ENCODE measurements at places on chromosomes 1 and 21.
A peak's percentile ranks its signal among the peaks of the same experiment; 100 is the strongest.

GRCh38 chr1:202162418-202163280, 2.2 kb upstream of the PTPN7 start:
- DNase-seq: no peak

DNA sequence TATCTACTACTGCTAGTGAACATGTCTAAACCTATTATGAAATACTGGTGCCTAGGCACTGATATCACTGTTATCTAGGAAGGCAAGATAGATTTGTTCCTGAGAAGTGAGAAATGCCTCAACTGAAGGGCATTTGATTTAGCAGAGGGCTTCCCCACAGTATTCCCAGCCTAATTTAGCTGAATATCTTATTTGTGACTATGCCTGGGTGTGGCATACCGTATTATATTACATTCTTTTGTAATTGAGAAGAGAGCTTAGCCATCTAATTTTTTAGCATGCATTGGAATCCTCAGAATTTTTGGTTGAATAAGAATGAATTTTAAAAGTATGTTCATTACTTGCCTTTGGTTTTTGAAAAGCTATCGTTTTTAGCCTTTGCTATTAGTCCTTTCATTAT, 99.1 kb downstream of the ZP4 start:
- no peak for DNase-seq

DNA sequence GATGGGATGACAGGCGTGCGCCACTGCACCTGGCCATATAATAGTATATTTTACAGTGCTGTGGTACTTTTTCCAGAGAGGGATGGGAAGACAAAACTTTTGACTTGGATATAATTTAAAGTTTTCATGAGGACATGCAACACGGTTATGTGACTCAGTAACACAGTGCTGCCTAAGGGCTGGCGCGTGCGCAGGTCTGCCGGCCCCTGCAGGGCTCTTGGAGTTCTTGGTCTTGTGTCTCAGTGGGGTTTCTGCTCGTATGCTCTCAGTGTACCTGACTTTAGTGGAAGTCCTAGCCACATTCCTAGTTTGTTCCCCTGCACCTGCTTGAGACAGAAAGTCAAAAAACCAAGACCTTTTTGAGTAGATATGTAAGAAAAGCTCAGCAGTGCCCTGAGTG, 27.5 kb upstream of the ATF3 start:
- DNase-seq: no peak

DNA sequence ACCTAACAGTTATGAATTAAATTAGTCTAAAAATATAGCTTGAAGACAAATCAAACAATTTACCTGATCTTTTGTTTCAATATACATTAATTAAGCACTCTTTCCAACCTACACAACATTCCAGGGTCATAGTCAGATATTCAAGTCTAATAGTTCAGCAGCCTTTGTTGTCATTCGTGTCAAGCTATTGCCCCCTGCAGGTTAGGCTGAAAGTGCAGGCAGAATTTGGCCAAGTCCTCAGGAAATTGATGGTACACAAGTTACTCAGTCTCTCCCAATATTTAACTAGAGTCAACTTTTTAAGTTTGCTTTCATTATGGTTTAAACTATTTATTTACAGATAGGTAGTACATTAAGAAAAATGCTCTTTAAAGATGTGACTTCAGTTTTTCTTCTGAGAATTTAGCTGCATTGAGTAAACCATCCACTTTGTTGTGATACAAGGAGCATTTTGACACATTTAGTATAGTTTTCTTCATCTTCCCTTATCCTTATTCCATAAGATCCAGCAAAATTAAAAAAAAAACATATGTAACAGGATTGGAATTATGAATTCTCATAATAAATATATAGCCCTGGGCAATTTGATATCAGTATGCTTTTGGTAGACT, 130.3 kb upstream of the DPYD start:
- peak; percentile 31 for DNase-seq

DNA sequence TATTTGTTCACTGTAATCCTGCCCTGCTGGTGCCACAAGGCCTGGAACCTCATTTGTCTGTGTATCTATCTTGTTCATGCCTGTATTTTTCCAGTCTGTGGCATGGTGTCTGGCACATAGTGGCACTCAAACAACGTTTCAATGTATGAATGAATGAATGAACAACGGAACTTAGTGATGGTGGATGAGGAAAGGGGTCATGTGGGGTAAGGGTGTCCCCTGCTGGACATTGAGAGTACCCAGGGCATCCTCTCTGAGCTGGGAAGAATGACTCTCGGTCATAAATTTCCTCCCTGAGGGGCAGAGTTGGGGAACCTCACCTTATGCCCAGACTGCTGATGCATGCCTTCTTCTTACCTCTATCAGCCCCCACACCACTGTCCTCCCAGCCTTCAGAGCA, 18.9 kb upstream of the ZNF683 start:
- no peak for DNase-seq

GRCh38 chr1:174165471-174166137, 6.3 kb downstream of the RABGAP1L start:
- DNase-seq: no peak

DNA sequence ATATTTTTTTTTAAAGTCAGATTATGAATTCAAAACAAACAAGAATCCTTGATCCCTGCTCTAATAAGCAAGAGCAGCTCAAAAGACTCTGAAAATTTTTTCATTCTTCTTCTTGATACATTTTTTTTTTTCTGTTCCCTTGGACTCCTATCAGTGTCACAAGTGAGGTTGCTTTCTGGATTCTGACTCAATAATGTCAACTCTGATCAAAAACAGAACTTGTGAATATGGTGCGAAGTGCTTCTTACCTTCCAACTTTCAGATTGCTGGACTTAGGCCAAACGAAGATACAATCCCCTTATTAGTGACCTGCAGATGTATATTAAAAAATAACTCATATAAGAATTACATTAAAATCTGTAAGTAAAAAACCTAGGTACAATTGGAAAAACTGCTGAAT, 136.1 kb downstream of the GPATCH2 start:
- DNase-seq: no peak

DNA sequence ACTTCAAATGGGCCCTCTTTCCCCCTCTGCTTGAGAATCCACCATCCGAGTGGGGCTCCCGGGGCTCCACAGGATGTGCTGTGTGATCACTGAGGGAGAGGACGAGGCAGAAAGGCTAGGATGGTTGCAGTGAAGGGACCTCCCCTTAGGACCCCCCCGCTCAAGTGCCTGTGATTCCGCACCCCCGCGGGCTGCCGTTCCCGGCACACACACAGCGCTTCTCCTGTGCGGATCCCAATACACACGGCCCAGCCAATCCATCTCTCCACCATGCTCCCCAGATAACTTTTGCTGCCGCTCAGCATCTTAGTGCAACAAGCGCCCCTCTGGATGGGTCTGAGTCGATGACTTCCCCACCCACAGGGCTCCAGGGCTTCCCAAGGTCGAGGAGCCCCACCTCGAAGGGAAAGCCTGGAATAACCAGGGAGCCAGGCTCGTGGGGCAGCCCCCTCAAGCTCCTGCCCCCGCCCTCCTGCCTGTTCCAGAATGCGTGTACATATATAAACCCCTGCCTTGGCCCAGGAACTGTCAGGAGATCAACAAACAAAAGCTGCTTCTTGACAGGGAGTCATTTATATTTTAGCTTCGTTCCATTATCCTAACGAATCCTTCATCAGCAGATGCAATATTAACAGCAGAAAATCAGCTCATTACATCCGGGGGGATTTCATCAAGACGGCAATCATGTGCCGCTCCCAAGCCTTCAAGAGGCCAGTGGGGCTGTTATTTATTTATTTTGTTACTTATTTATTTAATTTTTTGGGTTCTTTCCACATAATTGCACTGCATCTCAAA, 83.7 kb downstream of the CASZ1 start:
- DNase-seq: no peak

DNA sequence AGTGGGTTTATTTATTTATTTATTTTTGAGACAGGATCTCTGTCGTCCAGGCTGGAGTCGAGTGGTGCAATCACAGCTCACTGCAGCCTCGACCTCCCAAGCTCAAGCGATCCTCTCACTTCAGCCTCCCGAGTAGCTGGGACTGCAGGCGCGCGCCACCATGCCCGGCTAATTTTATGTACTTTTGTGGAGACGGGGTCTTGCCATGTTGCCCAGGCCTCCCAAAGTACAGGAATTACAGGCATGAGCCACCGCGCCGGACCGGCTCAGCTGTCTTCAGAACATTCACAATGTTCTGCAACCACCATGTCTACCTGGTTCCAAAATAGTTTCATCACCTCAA, 406 bp upstream of the DNAJC8 start:
- DNase-seq: no peak

DNA sequence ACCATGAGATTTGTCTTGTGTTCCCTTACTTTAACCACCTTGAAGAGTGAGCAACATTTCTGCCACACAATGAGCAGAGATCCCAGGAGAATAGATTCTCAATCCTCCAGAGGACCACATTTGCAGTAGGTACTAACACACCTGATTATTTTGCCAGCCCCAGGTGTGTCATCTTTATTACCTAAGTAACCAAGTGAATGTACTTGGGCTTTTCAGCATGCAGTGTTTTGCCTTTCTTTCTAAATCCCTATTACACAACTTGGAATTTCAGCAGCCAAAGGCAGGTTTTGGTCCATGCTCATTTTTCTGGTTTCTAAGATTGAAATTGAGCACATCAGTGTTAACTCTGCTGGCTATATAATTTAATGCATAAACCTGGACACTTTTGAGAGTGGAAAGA, 43.2 kb upstream of the ST6GALNAC5 start:
- DNase-seq: no peak

GRCh38 chr1:115839029-115839678, 1.8 kb downstream of the NHLH2 start:
- no peak for DNase-seq

GRCh38 chr1:163203561-163203960, 845 bp upstream of the RGS5 start:
- DNase-seq: no peak

DNA sequence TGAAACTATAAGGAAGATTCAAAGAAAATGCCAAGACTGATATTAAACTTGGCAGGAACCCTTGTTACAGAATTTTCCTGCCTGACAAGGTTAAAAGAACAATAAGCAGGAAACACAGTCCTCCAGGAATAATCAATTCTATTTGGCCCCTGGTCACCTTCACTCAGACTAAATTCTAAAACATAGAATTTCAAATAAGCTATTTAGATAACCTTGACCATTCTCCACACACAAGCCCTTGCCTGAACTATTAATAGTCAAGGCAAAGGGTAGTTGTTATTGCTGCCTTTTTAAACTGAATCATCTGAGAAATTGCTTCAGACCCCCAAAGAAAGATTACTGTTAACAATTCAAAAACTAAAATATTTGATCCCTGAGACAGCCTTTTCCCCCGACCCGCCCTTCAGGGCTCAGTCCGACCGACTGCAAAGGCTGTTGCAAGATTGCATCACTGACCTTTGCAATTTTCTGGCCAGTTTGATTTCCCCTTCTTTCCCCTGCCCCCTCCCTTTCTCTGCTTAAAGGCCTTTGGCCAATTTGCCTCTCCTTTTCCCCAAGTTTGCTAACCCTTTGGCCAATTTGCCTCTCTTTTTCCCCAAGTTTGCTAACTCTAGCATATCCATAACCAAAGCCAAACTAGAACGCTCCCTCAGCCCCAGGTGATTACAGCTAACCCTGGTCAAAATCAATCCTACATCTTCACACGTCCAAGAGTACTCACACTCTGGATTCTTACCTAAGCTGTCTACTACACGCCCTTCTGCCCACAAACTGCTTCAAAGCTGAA, 1.4 kb upstream of the G0S2 start:
- no peak for DNase-seq
